ENCODE measurements at places on chromosomes 6 and 20.

DNA sequence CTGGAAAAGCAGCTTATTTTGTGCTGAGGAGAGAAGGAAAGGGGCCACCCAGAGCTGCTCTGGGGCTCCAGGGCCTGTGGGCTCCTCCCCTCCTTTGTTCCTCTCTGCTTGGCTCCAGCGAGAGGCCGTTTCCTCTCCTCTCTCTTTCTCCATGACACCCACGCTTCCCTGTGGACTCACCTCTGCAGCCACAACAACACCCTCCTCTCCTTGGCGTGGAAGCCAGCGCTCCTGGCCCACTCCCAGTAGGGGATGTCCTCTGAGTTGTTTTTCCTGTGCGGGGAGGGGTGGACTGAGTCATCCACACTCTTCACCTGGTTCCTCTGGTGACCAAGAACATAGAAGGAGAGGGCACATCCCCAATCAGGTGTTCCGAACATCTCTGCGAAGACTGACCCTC lies 4.9 kb upstream of the CDSN start:
- DNase-seq, result no peak

DNA sequence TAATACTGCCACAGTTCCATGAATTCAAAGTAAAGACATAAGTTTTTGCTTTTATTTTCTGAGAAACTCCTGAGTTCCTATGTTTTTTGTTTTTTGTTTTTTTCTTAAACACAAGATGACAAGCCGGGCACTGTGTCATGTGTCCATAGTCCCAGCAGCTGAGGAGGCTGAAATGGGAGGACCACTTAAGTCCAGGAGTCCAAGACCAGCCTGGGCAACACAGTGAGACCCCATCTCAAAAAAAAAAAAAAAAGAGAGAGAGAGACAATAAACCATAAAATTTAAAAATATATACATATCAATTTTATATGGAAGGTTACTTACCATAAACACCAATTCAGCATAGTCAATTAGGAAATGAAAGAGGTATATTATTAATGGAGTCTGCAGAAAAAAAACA lies 31.9 kb downstream of the PIGU start:
- DNase-seq, result no peak

GRCh38 chr6:111865909-111866546 lies 7.2 kb downstream of the FYN start:
- DNase-seq, result no peak

DNA sequence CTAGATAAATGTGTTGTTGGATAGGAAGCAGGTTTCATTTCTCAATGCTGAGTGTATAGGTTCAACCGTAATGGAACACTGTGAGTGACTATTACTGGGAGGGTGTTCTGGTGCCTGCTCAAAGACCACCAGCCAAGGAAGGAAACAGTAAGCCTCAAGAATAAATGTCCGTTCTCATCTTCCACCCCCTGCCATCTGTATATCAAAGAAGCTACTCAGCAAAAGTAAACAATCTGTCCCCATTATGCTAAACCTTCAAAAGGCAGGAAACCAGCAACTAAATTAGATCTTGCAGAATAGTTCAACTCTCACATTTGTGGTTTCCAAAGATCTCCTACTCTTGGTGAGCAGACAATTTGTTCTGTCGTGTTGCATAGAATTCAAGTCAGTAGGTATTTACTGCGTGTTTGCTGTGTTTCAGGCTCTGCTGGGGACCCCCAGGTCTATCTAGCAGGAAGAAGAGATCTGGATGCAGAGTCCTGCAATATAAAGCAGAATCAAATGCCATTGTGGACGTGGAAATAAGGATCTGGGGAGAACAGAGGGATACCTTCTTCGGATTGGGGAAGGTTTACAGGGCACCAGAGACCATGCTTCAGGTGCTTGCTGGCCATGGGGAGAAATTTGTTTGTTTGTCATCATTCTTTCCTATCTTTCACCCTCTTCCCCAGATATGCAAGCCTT lies 87.3 kb downstream of the SCML4 start:
- no peak for DNase-seq

- DNase-seq, result no peak
These were observed 6.5 kb upstream of the SLCO4A1 start for GRCh38 chr20:62635852-62636251.

- DNase-seq, result no peak
These were observed 30.9 kb upstream of the ASXL1 start for GRCh38 chr20:32327087-32327681.

DNA sequence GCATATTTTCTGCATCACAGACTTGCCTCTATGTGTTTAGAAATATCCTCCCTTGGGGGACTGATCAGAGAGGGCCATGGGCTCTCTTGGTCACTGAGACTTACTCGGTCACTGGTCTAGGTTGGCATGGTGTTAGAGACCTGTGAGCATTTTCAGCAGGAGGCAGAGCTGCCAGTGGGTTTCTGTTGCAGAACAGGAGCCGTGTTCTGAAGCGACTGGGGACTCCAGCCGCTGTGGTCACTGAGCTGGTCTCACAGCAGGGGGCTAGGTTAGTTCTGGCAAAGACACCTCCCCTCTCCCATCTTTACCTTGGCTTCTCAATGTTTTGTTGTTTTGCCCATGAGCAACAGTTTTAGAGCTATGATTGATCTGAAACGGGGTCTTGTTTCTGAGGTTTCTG lies 8.7 kb downstream of the TMEM181 start:
- no peak for DNase-seq

GRCh38 chr6:169671563-169671962 lies 30.3 kb downstream of the WDR27 start:
- no peak for DNase-seq

DNA sequence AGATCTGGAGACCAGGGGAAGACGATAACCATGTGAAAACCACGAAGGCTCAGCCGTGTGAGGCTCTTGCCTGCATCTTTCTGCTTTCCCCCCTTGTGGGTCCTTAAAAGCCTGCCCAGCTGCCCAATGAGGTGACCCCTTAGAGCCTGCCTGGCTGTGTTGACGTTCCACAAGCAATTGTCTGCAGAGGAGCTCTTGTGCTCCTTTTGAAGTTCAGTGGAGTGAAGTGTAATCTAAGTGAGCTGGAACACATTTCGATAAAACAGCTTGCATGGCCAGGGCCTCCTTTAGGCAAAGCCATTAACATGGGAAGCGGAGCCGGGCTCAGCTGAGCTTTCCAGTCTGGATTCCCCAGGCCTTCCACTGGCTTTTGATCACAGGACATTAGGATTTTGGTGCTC lies 27.3 kb upstream of the TCP11 start:
- no peak for DNase-seq

DNA sequence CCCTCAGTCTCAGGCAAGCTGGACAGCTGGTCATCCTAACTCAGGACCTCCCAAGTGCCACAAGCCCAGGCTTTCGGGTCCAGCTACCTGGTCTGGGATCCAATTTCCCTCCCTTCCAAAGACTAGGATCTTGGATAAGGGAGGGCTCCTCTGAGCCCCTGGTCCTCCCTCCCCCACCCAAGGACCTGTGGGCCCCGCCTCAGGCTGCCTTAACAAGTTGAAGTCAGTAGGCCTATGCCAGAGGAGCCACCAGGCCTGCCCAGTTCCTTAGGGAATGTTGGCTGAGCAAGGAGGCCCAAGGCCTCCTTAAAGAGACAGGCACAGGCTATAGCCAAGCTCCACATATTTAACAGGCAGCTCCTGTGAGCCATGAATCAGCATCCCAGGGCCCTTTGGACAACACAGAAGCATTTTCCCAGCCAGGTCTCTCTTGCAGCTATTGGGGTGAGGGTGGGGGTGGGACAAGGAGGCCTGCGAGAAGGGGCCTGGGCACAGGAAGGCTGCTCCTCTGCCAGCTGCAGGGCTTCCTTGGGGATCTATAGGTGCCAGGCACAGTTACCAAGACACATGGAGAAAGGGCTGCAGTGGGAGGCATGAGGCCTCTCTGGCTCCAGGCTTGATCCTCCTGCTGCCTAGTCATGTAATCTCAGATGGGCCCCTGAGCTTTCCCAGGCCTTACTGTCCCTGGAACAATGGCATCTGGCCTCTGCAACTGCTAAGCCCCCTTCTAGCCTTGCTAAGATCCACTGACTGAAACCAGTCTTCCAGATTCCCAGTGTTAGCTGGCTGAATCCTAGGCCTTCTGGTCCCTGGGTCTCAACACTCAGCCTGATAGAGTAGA lies 27.4 kb upstream of the NOL4L start:
- DNase-seq, result no peak

DNA sequence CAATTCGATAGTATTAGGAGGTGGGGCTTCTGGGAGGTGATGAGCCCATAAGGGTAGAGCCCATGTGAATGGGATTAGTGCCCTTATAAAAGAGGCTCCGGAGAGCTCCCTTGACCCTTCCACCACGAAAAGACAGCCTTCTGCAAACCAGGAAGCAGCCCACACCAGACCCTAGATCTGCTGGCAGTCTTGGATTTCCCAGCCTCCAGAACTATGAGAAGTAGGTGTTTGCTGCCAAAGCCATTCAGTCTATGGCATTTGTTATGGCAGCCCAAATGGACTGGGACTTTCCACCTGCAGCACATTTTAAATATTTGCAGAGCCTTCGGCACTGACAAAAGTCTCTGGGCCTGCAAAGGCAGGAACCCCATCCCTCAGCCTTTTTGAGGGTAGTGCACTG lies 11.8 kb upstream of the SFT2D1 start:
- DNase-seq, result no peak

GRCh38 chr6:88586371-88587149 lies 376.9 kb downstream of the RNGTT start:
- DNase-seq, result no peak

DNA sequence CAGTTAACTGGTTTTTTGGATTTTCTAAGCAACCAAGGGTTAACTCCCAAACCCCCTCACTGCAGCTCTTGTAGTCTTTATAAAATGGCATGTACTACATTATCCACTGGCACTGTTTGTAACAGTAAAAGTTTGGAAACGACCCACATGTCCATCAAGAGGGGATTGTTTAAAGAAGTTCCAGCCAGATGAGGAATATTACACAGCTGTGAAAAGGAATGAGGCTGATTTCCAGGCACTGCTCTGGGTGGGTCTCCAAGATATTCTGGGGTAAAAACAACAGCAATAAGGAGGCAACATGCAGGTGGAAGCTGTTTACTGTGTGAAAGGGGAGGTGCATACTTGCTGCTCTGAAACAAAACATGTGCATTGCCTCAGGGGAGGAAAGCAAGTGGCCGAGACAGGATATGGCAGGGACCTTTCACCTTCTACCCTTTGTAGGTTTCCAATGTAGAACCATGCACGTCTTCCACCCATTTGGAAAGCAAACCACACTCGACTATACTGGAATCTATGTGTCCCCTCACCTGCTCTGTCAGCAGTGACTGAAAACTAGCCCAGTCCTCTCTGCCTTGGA lies 51.9 kb downstream of the GRM4 start:
- no peak for DNase-seq

- DNase-seq, result no peak
These were observed 172.7 kb downstream of the MRPL14 start for GRCh38 chr6:43954311-43955131.

GRCh38 chr6:17919496-17919895 lies 67.9 kb downstream of the KIF13A start:
- DNase-seq, result no peak

GRCh38 chr6:41976794-41977484 lies 35.3 kb upstream of the CCND3 start:
- no peak for DNase-seq

DNA sequence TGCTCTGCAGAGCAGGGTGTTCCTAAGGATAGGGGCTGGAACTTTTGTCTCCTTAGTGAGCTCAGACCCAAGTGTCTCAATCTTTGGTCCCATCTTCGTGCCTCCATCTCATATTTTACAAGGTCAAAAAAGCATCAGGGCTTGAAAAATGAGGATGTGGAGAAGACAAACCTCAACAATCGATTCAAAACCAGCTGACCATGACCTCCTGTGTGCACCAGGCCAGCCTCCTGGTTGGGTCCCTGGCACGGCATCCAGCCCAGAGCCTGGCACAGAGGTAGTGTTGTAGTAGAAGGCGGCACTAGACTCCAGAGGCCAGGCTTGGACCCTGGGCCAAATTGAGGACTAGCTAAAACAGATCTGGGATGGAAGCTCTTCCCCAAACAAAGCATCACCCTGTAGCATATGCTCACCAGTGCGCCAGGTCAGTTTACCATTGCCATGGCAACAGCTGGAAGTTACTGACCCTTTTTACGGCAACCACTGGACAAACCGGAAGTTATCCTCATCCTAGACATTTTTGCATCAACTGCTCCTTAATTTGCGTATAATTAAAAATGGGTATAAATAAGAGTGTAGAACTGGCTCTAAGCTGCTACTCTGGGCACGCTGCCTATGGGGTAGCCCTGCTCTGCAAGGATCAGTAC lies 69.3 kb upstream of the BLCAP start:
- DNase-seq, result no peak

GRCh38 chr6:7691675-7692452 lies 34.0 kb upstream of the BMP6 start:
- no peak for DNase-seq

- DNase-seq, result no peak
These were observed 262.4 kb downstream of the PLCB1 start for GRCh38 chr20:8394308-8394945.

DNA sequence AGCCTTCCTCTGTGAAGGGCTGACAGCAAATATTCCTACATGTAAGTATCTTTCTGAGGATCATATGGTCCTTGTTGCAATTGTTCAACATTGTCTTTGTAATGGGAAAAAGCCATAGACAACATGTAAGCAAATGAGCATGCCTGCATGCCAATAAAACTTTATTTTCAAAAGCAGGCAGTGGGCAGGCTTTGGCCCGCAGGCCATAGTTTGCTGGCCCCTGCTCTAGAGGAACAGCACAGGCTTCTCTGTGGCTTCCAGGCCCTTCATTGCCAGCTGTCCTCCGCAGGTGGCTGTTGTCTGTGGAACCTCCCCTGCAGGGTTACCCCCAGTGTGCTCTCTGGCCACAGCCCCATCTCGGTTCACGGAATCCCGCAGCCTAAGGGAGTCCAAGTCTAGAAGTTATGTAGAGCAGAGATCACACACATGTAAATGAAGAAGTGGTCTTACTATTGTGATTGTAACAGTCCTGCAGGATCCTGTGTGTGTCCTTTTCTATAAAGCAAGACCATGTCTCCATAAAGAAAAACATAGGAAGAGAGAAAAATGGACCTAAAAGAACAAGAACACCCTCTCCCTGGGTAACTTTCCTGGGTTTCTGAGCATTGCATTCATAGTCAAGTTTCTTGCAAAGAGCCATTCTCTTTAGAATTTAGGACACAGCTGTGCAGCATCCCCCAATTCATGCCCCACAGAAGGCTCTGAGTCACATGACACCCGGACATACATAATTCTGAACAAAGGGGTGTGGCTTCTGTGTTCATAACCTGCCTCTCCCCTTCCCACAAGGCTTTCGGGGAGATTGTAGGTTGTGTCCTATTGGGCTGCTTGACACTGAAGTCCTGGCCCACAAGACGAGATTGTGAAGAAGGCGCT lies 10.0 kb downstream of the UNC93A start:
- DNase-seq, result no peak

GRCh38 chr20:60802676-60803075 lies 449.4 kb upstream of the CDH4 start:
- DNase-seq, result no peak

DNA sequence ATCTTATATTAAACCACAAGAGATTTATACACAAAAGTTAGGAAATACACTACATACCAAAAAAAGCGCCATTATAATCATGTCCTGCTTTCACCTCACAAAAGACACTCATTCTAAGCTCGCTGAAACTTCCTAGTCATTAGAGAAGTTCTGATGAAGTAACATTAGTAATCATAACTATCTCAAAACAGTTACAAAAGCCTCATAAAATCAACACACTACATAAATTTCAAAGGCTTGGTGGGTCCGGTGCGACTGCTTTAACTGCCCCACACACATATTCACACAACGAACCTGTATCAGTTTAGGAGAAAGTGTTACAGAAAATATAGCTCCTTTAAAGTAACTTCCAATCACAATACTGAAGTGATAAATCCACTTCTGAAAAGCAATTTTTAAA lies 1.9 kb downstream of the PHIP start:
- no peak for DNase-seq

GRCh38 chr6:113449051-113449450 lies 408.1 kb upstream of the MARCKS start:
- DNase-seq, result no peak
